Liver (tissue), 10 donors: ENCODE measurements at places on chromosomes 5 and 9.

DNA sequence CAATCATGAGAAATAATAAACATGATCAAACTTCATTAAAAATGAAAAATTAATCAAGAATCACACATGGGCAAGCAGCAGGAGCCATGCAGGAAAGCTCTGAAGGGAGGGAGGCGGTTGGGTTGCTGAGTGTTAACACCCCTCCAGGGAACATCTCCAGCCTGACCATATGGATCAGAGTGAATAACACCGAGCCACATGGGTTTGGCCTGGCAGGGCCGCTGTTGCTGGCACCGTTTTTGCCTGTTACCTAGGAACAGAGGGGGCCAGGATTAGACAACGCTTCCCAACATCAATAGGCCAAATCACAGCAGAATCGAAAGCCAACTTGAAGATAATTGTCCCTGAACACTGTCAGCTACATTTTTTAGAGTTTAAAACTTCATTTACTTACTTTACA lies 160.2 kb downstream of the DENND1A start:
- no peak for DNase-seq

DNA sequence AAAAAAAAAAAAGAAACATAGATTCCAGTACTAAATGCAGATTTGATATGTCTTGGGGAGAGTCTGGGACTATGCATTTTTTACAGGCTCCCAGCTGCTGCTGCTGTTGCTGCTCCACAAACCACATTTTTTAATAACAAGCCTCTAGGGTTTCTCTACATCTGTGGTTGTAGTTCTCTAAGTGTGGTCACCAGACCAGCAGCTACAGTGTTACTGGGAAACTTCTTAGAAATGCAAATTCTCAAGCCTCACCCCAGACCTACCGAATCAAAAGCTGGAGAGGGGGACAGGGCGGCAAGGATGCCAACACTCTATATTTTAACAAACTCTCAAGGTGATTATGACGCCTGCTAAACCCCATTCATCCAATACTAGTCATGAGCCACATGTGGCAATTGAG lies 293.4 kb upstream of the PTGER4 start:
- no peak for DNase-seq

GRCh38 chr9:133954862-133955529 lies 37.1 kb downstream of the VAV2 start:
- no peak for DNase-seq

DNA sequence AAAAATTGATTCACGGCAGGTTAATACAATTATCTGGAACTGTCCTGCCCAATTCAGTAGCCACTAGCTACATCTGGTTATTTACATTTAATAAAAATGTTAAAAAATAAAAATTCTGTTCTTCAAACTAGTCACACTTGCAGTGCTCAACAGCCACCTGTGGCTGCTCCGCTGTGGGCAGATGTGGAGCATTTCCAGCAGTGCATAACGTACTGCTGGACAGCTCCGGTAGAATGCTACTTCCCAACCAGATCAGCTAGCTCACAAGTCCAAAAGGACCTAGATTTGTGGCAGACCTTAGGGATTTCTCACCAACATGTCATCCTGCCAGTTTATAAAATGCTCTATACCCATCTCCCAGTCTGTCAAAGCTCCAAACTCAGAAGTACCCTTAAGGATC lies 42.8 kb downstream of the SETX start:
- no peak for DNase-seq

DNA sequence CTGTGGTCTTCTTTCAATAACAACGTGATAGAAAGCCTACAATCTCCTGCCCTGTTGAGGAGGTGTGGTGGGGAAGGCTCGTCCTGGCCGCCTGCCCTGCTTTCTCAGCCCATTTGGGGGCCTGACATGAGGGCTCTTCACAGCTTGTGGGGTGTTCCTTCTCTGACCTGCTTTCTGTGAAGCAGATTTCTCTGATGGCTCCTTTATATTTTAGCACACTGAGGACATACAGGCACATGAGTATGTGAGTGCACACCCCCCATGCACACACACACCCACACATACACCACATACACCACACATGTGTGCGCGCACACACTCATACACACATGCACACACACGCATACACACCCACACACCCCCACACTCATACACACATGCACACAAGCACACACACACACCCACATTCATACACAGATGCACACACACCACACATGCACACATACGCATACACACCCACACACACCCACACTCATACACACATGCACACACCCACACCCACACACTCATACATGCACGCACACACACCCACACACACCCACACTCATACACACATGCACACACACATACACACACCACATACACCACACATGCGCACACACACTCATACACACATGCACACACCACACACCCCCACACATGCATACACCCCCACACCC lies 117.5 kb downstream of the COL5A1 start:
- no peak for DNase-seq

- no peak for DNase-seq
Measured at GRCh38 chr9:133029994-133030316, 842 bp upstream of the GTF3C5 start.

DNA sequence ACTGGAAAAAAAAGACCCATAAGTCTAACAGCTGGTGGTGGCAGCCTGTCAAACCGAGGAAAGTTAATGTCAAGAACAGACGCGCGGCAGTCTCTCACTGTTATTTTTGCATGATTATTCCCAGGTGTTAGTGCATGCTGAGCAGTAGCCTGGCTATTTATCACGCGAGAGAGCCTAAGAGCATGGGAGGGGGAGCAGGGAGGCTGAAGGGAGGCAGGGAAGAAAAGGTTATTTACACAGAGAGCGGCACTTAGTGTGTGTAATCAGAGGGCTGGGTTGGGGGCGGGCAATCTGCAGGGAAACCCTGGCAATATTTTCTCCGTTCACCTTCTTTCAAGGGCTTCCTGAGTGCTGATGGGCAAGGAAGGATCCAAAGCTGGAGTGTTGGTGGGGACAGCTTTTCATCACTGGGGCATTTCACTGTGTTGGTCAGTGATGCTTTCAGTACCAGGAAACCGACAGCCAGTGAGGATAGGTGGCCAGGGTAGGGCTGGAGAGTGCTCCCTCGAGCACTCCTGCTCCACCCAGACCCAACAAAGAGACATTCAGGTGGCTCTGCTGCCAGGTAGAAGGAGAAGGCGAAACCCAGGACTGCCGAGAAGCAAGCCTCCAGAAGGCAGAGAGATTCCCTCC lies 39.6 kb downstream of the ZNF608 start:
- no peak for DNase-seq

- DNase-seq: no peak
Measured at GRCh38 chr5:1124205-1125029, 12.6 kb upstream of the SLC12A7 start.

GRCh38 chr9:35568196-35568595 lies 36.9 kb upstream of the TESK1 start:
- DNase-seq: no peak

GRCh38 chr9:78769690-78770089 lies 472.8 kb downstream of the PSAT1 start:
- no peak for DNase-seq

DNA sequence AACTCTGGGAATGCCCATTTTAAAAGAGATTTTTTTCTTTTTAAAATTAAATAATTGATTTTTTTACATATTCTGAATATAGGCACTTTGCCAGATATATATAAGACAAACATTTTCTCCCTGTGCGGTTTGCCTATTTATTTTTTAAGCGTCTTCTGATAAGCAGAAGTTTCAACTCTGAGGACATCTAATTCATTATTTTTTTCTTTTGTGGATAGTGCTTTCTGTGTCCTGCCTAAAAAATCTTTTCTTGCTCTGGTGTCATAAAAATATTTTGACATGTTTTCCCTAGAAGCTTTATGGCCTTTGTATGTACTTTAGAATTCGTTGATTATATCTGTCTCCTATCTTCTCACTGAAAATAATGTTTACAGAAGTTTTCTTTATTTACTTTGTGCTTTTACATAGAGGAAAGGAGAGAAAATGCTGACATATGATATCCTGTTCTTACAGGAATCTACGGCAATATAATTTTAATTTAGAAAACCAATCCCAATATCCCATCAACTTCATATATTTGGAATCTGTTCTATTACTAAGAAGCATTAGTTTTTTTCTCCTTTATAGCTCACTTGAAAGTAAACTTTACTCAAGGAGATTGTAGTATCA lies 111.9 kb upstream of the EFNA5 start:
- DNase-seq: no peak

GRCh38 chr5:133653760-133654049 lies 41.4 kb upstream of the FSTL4 start:
- DNase-seq: no peak

DNA sequence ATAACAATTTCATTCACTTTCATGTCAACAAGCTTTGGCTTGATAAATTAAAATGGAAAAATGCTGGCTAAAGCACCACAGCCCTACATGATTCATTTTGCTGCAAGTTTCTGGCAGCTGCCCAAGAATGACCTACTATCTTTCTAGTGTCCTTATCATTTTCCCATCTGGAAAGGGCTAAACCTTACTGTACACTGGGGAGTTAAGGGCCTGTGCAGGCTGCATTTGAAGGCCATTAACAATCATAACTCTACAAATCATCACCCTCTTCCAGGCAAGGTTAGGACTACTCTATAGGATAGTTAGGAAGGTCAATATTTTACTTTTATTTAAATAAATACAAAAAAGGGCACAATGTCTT lies 579.7 kb upstream of the ZNF608 start:
- no peak for DNase-seq
